ENCODE measurements at places on chromosomes 7 and 10. TPM values are rescaled to one million over a fixed set of nuclear protein-coding genes. Genes with fewer than 3 reads are reported as not detected.

The PLPP4 gene
- total RNA-seq, result 0.18 TPM

The MMP21 gene
- total RNA-seq, result not detected

The C10orf105 gene
- total RNA-seq, result not detected

The ARHGEF5 gene
- 1.6 TPM for total RNA-seq

The ITPRID1 gene
- not detected for total RNA-seq

The FAM237B gene
- total RNA-seq, result not detected

The NRCAM gene
- total RNA-seq, result 98.3 TPM

The PHYH gene
- 34.4 TPM for total RNA-seq

The SLC18A2 gene
- not detected for total RNA-seq

The SPDYE1 gene
- total RNA-seq, result not detected

The SEMA4G gene
- 8.3 TPM for total RNA-seq

The SYNPO2L gene
- not detected for total RNA-seq

The OGA gene
- 61.6 TPM for total RNA-seq

The VAX1 gene
- total RNA-seq, result 1.7 TPM

The GSAP gene
- total RNA-seq, result 1.8 TPM

The NACAD gene
- 0.29 TPM for total RNA-seq

The MALRD1 gene
- total RNA-seq, result not detected

The CTAGE4 gene
- not detected for total RNA-seq

The SH2D4B gene
- total RNA-seq, result not detected

The OR2A7 gene
- not detected for total RNA-seq

The CAMK2B gene
- total RNA-seq, result 0.09 TPM

The CTAGE8 gene
- total RNA-seq, result not detected

The HOXA3 gene
- total RNA-seq, result 8.1 TPM

The C10orf67 gene
- 0.11 TPM for total RNA-seq

The KLF14 gene
- 0.05 TPM for total RNA-seq

The SEMA3D gene
- not detected for total RNA-seq

The PODXL gene
- total RNA-seq, result 62.1 TPM

The SPDYE8 gene
- total RNA-seq, result not detected

The PIK3AP1 gene
- 0.92 TPM for total RNA-seq

The AFAP1L2 gene
- total RNA-seq, result 27.0 TPM
